T-helper 1 cell (primary cell): ENCODE measurements at places on chromosomes 1 and 21.

- DNase-seq: no peak
Measured at GRCh38 chr1:22676916-22677583, 24.0 kb downstream of the C1QB start.

DNA sequence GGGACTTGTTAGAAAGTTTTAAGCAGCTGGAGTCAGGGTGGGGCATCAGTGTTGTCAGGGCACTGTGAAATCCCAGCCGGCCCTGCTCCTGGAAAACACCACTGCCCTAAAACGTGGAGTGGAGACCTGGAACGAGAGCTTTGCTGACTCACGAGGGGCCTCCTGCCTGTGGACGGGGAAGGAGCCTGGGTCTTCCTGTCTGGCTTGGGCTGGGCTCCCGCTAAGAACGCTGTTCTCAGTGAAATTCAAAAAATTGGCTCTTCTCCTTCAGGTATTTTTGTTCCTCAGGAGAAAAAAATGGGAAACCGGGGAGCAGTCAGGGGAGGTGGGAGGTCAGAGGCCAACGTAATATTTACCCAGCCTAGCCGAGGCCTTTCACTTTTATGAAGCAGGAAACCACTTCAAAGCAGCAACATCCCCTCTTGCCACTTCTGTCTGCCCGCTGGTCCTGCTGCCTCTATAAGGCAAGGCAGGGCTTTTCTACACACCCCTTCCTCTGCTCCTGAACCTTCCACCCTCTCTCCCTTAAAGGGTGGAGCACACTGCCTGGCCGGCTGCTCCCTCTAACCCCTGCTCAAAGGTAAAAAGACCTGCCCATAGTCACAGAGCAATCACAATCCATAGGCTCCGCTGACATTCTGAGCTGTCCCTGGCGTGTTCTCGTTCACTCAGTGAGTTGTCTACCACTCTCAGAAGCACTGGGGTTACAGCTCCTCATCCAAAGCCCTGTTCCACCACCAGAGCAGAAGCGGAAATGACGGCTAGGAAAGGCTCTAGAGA lies 8.0 kb downstream of the PLXNA2 start:
- DNase-seq: no peak

GRCh38 chr1:43267818-43268425 lies 1.9 kb upstream of the TMEM125 start:
- DNase-seq: no peak

DNA sequence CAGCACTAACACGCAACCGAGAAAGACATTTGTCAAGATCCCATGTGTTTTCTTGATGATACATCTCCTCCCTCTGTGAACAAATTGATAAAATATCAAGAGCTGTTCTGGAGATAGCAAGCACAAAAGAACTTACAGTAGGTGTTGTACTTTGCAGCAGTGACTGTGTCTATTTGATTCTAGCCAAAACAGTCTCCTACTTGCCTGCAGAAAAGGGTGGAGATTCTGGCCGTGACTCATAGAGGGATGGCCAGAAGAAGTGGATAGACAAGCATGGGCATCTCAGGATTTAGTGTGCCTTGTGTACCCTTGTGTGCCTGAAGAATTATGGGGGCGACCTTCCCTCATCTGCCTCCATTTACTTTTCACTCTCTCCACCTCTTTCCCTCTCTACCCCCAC lies 458.4 kb upstream of the LRRC7 start:
- no peak for DNase-seq

DNA sequence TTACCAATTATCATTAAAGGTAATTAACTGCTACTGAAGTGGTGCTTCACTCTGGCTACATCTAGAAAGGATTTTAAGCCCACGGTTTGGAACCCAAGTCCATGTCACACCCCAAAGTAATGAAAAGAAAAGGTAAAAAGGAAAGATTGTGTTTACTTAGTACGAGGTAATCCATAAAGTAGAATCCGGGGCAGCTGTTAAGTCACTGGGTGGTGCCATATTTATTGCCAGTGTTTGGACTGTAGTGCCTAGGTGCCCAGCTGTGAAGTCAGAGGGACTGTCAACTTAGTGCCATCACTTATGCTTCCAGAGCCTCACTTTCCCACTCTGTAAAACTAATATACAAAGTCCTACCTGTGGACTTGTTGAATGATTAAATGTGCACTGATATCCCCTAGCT lies 52.2 kb upstream of the GRHL3 start:
- no peak for DNase-seq

GRCh38 chr1:46190539-46190938 lies 7.7 kb downstream of the POMGNT1 start:
- DNase-seq: no peak

DNA sequence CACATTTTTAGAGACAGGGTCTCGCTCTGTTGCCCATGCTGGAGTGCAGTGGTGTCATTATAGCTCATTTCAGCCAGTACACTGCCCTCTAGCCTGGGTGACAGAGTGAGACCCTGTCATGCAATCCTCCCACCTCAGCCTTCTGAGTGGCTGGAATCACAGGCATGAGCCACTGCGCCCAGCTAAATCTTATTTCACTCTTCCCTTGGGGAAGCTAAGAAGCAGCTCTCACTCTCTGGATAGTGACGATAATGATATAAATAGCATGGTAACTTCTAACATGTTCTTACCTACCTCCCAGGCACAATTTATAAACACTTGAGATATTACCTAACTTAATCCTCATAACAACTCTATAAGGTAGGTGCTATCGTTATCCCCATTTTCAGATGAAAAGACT lies 24.9 kb downstream of the IQGAP3 start:
- no peak for DNase-seq

- peak; percentile 72 for DNase-seq
Measured at GRCh38 chr1:209768354-209768774, 12.5 kb downstream of the TRAF3IP3 start.

- DNase-seq: no peak
Measured at GRCh38 chr1:97898948-97899347, 21.9 kb downstream of the DPYD start.

GRCh38 chr1:203306089-203306964 lies 1.0 kb downstream of the BTG2 start:
- DNase-seq: no peak

GRCh38 chr21:27086630-27087029 lies 119.7 kb upstream of the ADAMTS5 start:
- DNase-seq: no peak

DNA sequence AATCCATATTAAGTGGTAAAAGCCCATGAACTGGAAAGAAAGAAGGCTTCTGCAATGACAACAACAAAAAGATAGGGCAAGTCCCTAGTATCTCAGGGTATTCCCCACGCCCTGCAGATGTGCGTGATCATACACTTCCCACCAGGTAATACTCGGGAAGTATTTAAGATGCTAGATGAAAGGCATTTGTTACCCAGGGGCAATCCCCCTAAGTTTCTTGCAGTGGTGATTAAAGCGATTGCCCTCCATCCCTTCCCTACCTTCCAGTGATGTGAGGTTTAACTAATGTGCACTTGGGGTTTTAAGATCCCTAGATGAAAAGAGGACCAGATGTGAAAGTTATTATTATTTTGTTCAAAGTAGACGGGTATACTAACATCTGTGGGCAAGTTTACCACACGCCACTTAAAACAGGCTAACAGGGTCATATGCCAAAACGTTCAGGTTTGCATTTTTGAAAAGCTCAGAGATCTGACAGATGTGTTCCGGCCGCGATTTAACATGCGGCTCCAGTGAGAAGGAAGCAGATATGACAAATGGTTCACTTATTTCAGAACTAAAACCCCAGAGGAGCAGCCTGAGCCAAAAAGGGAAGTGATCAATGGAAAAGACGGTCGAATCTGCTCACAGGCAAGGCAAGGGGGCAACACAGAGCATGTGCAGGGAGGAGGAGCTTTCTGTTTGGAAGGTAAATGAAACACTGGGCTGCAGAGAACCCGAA lies 17.4 kb downstream of the TIAM1 start:
- no peak for DNase-seq

DNA sequence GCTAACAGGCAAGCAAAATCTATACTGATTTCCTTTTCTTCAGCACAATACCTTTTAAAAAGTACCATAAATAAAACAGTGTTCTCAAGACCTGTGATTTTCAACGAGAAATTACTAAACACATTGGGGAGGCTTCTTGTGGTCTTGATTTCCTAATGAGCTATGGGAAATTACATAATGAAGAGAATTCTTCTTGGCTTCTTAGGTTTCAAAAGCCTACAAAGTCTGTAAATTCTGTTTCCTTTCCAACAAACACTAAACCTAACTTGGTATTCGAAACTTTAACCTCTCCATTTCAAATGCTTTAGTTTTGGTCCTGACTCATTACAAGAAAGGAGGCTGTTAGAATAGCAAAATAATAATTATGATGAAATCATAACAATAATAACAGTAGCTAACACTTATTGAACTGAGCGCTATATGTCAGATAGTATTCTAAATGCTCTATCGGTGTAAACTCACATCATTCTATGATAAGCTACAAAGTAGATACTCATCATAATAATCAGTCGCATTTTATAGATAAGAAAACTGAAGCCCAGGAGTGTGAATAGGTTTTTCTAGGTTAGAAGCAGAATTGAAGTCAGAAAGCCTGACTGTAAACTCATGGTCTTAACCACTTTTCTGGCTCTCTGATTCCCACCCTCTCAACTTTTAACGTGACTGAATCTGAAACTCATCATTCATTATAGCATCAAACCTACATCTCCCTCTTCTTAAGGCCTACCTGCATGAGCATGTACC lies 486.7 kb downstream of the SMYD3 start:
- no peak for DNase-seq

- no peak for DNase-seq
Measured at GRCh38 chr1:174916846-174917245, 82.9 kb upstream of the CACYBP start.

- DNase-seq: no peak
Measured at GRCh38 chr1:221089273-221089672, 210.0 kb downstream of the HLX start.

DNA sequence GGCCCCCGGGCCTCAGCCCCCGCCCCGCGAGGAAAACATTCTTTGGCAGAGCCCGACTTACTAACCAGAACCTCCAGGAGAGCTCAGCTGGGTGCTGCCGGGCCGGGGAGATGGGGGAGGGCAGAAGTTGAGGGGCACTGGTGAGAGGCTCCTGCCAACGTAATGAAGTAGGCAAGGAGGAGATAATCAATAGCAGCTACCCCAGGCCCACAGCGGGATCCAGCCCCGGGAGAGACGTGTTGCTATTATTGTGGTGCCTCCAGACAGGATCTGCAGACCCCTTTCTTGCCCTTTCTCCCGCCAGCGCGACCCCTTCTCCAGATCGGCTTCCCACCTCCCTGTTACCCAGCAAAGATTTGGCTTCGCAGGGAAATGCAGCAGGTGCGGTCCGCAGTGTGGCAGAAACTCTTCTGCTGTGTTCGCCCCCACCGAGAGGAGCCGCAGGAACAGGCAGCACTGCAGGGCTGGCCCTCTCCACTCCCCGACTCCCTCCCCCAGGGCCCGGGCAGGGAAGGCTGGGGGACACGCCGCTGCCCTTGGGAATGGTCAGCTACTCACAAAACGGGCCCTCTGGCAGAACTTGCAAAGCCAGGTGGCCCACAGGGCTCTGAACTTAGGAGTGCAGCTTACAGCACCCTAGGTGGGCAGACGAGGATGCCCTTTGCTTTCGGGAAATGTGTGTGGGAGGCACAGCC lies 1.5 kb upstream of the KCNA2 start:
- no peak for DNase-seq

DNA sequence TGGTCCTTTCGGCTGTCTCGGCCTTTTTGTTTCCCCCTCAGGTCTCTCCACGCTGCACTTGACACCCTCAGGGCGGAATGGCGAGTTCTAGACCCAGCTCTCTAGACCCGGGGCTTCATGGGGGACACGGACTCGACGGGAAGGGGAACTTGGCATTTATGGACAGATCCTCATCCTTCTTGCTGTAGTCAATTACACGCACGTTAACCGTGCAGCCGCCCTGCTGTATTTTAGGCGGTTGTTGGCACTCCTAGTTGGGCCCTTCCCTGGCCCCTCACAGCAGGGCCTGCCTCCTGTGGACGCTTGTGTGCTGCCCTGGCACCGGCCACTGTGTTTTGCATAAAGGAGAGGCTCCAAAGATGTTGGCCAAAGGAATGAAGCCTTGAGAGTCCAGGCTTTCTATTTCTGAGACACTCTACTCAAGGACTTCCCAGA lies 558 bp upstream of the BTG3 start:
- DNase-seq: peak; percentile 7

GRCh38 chr1:161738627-161739287 lies 10.8 kb upstream of the DUSP12 start:
- DNase-seq: peak; percentile 67

GRCh38 chr1:213120961-213121360 lies 69.9 kb downstream of the RPS6KC1 start:
- no peak for DNase-seq

DNA sequence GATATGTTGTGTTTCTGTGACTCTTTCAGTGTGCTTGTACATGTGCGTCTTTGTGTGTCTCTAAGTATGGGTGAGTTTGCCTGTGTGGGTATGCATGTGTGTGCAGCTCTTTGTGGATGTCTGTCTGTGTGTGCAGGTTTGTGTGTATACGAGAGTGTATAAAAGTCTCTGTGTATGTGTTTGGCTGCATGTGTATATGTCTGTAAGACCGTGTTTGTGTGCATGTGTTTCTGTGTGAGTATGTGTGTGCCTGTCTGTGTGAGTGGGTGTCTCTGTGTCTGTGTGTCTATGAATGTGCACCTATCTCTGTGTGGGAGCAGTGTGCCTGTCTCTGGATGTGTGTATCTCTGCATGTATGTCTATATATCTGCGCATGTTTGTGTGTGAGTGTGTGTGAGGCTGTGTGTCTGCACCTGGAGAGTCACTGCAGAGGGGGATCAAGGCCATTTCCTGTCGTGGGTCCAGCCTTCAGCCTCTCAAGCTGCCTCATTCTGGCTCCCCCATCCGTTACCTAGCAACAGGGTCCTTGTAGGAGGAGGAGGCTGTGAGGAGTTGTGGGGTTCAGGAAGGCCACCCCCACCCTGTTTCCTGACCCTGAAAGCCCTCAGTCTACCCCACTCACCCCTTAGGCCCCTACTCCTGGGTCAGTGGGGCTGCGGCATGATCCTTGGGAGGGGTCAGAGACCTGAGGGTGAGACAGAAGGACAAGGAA lies 10.4 kb downstream of the FGR start:
- no peak for DNase-seq

DNA sequence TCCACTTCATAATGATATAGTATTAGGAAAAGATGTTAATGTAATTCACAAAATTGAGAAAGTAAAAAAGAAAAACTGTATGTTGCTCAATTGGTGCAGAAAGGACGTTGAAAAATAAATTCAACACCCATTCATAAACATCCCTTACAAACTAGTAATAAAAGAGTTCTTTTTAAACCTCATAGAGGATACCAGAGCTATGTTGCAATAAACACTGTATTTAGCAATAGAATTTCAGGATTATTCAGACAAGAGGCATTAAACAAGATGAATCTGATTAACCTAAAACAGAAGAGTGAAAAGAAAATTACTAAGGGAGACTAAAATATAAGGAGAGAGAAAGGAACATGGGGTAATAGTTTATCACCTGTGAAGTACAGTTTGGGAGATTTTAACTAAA lies 154.8 kb downstream of the NTPCR start:
- DNase-seq: no peak

- no peak for DNase-seq
Measured at GRCh38 chr1:63327417-63328054, 5.2 kb downstream of the FOXD3 start.
